ENCODE measurements at places on chromosomes 3 and 15. TPM values are rescaled to one million over a fixed set of nuclear protein-coding genes. Genes with fewer than 3 reads are reported as not detected.

Gene PDE12
- 27.7 TPM for total RNA-seq

Gene HIGD2B
- not detected for total RNA-seq

Gene PLSCR5
- total RNA-seq: not detected

Gene CCR4
- not detected for total RNA-seq

Gene TRH
- not detected for total RNA-seq

Gene CSPG5
- 0.04 TPM for total RNA-seq

Gene IL5RA
- not detected for total RNA-seq

Gene ATP13A3
- 337 TPM for total RNA-seq

Gene FILIP1L
- 0.37 TPM for total RNA-seq

Gene CHST13
- not detected for total RNA-seq

Gene BOC
- total RNA-seq: 0.47 TPM

Gene CLDN16
- not detected for total RNA-seq

Gene ROPN1
- not detected for total RNA-seq

Gene GOLGA8Q
- not detected for total RNA-seq

Gene PHC3
- total RNA-seq: 89.9 TPM

Gene SEMA3F
- total RNA-seq: not detected

Gene GOLGA8T
- total RNA-seq: not detected

Gene CHRM5
- total RNA-seq: not detected

Gene FBXL22
- not detected for total RNA-seq

Gene CSTA
- total RNA-seq: 3.8 TPM

Gene ATP10A
- not detected for total RNA-seq

Gene CFAP100
- not detected for total RNA-seq

Gene ALPK3
- under 0.01 TPM for total RNA-seq

Gene KIF7
- total RNA-seq: not detected

Gene FOXL2
- total RNA-seq: not detected

Gene BNIP2
- total RNA-seq: 93.4 TPM

Gene GOLGA6D
- not detected for total RNA-seq

Gene CCDC39
- total RNA-seq: not detected

Gene CDHR4
- not detected for total RNA-seq

Gene ZNF502
- total RNA-seq: not detected

Gene CYFIP1
- 1.7 TPM for total RNA-seq

Gene ASTE1
- 11.4 TPM for total RNA-seq

Gene SLC6A20
- total RNA-seq: not detected

Gene WNT5A
- 55.8 TPM for total RNA-seq

Gene GP5
- not detected for total RNA-seq

Gene LYZL4
- not detected for total RNA-seq

Gene MYL3
- not detected for total RNA-seq

Gene STRA6
- total RNA-seq: not detected

Gene SCG5
- 1.8 TPM for total RNA-seq
